ENCODE measurements at places on chromosomes 12 and 14.

GRCh38 chr12:45243963-45244362 is 28.1 kb downstream of the ANO6 start:
- no peak for DNase-seq

DNA sequence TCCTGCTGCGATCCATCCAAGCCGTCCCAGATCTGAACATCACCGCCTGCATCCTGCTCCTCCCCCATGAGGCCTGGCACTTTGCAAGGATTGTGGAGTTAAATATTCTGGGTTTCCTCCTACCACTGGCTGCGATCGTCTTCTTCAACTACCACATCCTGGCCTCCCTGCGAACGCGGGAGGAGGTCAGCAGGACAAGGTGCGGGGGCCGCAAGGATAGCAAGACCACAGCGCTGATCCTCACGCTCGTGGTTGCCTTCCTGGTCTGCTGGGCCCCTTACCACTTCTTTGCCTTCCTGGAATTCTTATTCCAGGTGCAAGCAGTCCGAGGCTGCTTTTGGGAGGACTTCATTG is 8.2 kb downstream of the BDKRB1 start:
- no peak for DNase-seq

GRCh38 chr12:127193341-127193740 is 1073.6 kb upstream of the TMEM132C start:
- DNase-seq: no peak

DNA sequence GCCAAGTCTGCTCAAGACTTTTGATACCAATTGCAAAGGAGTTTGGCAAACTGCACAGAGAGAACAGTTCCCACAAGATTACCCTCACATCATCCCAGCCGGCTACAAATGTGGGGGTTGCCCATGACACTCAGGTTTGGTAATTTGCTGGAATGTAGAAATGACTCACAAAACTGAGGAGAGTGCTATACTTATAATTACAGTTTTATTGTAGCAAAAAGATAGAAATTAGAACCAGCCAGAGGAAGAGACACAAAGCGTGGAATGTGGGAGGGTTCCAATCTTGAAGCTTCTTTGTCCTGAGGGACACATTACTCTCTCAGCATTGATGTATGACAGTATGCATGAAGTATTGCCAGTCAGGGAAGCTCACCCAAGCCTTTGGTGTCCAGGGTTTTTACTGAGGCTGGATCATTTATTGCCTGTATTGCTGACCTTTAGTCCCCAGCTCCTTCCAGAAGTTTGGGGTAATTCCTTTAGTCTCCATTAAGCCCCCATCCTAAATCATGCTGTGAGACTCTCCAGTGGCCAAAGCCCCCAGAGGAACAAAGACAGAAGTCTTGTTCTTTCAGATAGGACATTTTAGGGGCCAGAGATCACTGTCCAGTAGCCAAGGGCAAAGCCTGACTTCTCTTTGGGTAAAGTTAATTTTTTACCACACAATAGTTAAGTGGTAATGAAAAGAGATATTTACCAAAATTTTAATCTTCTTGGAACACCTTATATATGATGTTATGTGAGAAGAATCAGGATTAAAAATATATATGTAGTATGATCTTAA is 9.9 kb downstream of the TBK1 start:
- DNase-seq: no peak

GRCh38 chr14:94099006-94099405 is 11.5 kb upstream of the IFI27 start:
- DNase-seq: no peak

DNA sequence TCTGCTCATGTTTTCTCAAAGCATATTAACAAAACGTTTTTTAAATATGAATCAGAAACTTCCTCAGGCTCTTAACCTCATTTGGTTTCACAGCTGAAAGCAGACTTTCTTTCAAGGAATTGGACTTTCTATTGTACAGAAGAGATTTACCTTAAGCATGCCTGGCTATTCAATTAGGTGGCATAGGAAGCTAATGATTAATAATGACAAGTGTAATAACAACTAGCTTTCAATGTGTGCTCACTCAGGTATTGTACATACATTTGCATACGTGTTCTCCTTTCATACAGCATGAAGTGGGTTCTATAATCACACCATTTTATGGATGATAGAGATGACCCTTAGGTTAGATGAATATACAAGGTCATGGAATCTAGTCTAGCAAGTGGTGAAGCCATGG is 115.7 kb downstream of the ANO6 start:
- no peak for DNase-seq

- DNase-seq: no peak
Observed at GRCh38 chr12:12338527-12339168, 11.4 kb downstream of the MANSC1 start.

DNA sequence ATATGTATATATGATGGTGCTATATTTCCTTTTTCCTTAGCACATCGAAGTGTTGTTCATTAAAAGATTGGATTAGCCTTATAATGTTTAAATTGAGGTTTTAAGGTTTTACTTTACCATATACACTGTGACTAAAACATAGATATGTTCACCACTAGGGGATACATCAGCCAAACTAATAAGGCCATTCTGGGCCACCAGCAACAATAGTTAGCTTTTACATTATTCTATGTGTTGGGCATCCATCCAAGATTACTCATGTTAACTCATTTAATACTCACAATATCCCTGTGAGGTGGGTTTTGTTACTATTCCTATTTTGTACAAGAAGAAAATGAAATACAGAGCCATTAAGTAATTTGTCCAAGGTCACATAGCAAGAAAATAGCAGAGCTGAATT is 202.6 kb upstream of the AVPR1A start:
- DNase-seq: no peak

- DNase-seq: peak; percentile 63
Observed at GRCh38 chr14:41570415-41571155, 36.1 kb upstream of the LRFN5 start.

DNA sequence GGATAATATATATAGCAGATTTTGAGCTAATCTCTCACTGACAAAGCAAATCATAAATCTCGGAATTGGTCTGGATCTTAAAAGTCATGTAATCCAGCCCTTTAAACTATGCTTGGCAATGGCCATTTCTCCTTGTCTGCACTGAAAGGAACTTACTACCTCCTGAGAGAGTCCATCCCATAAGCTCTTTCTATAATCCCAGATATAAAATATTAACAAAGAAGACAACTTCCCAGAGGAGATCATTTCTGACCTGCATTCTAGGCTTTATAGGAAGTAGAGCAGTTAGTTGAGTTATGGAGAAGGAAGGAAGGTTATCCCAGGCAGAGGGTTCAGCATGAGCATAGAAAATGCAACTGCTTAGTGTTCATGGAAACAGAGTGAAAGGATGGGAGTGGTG is 99.7 kb downstream of the TMEM117 start:
- no peak for DNase-seq

DNA sequence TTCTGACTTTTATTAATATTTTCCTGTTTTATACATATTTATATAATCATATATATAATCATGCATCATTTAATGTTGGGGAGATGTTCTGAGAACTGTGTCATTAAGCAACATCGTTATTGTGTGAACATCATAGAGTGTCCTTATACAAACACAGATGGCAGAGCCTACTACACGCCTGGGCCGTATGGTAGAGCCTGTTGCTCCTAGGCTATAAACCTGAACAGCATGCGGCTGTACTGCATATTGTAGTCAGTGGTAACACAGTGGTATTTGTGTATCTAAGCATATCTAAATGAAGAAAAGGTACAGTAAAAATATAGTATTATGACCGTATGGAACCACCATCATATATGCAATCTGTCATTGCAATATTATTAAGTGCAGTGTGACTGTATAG is 44.7 kb upstream of the BCL7A start:
- no peak for DNase-seq

DNA sequence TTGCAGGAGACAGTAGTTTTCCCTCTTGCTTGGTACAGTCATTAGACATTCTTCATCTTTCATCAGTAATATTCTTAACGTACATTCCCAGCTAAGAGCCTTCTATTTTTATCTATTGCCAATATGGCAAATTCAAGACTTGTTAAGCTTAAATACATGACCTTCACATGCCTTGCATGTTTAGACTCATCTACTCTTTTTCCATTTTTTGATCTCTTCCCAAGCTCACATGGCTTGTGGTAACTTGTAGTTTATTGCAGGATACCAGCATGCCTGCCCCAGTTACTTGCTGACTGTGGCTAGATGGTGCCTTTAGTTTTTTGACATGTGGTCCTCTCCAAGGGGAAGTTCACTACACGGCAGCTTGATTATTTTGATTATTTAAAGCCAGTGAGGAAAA is 729.0 kb downstream of the SLC6A15 start:
- DNase-seq: no peak

GRCh38 chr14:56195223-56195622 is 77.0 kb downstream of the PELI2 start:
- no peak for DNase-seq
